Naive thymus-derived CD4-positive, alpha-beta T cell (primary cell): ENCODE measurements at places on chromosomes 7 and 10.

GRCh38 chr10:100746784-100747455 lies 1.5 kb downstream of the PAX2 start:
- DNase-seq, result no peak

DNA sequence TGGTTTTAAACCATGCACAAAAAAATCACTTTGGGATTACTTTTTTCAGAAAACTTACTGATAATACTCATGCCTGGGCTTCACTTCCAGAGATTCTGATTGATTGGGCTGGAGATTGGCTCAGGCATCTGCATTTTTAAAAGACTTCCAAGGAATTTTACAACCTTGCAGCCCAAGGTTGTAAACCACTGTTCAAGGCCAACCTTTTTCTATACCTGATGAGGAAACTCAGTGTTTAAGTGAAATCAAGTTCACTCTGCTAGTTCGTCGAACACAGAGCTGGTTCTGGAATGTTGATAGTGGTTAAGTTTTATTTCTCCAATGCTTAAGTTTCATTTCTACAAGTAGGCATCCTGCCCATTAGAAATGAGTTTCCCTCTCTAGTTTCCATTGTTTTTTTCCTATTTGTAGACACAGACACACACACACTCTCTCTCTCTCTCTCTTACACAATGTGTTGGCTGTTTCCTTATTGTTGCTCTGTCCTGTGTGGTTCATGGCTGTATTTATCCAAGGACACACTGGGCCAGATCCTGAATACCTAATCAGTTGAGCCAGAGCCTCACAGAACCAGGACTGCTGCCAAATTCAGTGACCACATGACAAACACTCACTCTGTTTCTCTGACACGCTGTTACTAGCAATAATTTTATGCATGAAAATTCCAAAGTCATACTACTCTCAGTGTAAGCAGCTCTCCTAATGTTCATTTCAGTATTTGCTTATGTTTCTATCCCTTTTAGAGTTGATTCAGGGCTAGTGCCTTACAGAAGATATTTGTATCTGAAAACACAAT lies 3.7 kb upstream of the IFIT1B start:
- DNase-seq, result no peak

GRCh38 chr7:87877366-87878040 lies 1.2 kb downstream of the DBF4 start:
- DNase-seq, result no peak

GRCh38 chr7:69630292-69630691 lies 32.0 kb downstream of the AUTS2 start:
- DNase-seq, result no peak

DNA sequence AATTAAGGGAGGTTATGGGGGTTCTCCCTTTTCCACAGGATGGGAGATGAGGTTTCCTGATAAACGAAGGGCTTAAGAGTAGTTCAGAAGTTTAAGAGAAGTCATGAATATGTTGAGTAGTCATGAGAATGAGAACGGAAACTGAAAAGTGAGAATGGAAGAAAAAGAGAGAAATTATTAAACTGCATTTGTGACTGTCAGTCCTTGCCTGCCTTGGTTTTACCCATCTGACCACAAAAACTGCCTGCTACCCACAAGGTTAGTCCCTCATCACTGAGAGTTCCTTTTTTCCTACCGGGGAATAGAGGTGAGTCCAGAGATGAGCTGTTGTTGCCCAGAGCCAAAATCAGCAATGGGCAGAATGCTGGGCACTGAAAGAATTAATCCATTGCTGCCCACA lies 174.1 kb upstream of the BET1 start:
- DNase-seq, result no peak

DNA sequence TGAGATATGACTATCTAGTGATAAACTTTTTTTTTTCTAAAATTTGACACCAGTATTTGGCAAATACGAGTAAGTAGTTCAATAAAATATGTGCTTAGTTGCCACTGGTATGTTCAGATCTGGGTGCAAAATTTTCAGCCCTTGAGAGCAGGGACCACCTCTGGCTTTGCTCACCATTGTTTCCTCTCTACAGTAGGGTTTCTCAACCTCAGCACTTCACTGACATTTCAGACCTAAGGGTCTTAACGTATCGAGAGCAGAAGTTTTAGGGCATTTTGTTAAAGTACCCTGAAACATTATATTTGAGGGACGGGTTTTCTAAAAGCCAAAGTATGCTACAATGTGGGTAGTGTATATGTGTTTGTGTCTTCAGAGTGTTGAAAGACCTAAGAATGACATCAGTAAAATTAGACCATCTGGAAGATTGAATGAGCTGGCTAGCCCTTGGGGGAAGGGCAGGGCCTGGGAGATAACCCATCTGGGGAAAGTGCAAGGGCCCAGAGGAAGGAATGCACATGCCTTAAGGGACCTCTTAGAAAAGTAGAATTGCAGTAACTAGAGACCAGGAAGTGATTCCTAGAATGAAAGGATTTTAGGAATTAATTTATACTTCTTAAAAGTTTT lies 11.8 kb downstream of the BZW2 start:
- no peak for DNase-seq

- no peak for DNase-seq
Measured at GRCh38 chr7:68155676-68156075, 1159.0 kb downstream of the TYW1 start.

DNA sequence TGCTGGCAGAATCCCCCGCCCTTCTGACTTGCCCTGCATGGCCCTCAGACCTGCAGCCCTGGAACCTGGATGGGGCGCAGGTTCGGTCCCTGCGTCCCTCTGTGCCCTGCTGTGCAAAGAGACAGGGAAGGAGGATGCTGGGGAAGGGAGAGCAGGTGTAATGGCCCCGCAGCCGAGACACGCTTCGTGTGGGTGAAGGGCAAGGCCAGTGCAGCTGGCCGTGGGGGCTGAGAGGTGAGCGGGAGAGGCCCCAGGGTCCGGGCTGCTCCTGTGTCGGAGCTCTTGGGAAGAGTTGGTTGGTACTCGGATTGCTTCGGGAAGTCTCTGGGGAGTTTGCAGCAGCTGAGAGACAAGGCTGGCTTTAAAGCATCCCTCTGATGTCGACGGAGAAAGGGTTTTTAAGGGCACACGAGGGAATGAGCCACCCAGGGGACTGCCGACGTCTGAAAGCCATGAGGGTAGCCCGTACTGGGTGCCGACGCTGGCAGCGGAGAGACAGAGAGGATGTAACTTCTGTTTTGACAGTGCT lies 6.5 kb downstream of the ELFN1 start:
- no peak for DNase-seq

GRCh38 chr7:33928986-33929385 lies 23.6 kb downstream of the BMPER start:
- no peak for DNase-seq

- DNase-seq, result no peak
Measured at GRCh38 chr10:24816868-24817396, 93.2 kb upstream of the ARHGAP21 start.

- no peak for DNase-seq
Measured at GRCh38 chr10:11794566-11794965, 28.6 kb upstream of the PROSER2 start.

DNA sequence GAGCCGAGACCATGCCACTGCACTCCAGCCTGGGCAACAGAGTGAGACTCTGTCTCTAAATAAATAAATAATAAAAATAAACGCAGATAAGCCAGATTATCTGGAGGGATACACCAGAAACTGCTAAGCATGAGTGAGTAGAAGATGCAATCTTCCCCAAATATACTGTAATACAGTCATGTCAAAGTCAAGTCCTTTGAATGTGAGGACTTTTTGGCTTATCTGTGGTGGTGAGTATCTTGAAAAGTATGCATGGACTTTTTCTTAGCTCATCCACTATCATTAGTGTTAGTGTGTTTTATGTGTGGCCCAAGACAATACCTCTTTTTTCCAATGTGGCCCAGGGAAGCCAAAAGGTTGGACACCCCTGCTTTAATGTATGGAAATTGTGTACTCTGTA lies 44.7 kb upstream of the PITRM1 start:
- no peak for DNase-seq

DNA sequence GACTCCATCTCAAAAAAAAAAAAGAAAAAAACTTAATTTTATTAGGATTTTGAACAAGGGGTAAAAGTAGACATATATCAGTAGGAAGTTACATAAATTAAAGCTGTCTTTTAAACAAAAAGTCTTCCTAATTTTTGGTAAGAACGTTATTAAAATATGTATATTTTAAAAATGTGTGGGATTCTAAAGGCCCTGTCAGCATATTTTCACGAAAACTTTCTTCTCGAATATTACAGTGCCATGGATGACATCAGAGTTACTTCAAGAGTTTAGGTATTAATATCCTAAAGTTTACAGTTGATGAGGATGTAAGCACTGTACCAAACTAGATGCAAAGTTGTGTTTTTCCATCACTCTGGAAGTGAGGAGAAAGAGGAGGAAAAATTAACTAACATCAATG lies 820.8 kb downstream of the PCDH15 start:
- no peak for DNase-seq

DNA sequence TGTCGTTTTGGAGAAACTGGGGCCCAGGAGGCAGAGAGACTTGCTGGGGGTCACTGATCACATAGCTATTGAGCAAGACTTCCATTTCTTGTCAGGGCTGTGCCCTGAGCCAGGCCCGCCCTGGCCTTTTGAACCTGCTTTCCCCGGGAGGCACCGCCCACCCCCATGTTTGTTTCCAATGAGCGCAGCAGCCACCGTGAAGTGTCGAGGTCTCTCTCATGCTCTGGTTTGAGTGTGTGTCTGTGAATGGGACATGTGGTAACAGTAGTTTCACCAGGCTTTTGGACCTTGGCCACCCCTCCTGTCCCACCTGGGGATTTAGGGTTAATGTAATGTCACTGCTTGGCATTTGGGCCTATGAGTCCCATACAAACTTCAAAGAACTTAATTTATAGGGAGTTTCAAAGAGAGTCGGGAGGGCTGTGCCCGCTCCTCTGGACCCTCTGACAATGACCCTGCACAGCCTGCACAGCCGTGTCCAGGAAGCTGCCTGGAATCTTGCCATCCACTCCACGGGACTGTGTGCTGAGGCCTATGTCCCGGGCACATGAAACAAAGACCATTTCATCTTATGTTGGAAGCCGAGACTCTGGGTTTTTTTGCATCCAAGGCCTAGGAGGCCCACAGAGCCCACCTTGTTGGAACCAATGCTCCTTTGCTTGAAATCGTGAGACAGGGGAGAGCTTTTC lies 6.3 kb downstream of the PRF1 start:
- DNase-seq, result no peak

- DNase-seq, result peak; percentile 98
Measured at GRCh38 chr10:72297281-72297804, 23.6 kb downstream of the DDIT4 start.

DNA sequence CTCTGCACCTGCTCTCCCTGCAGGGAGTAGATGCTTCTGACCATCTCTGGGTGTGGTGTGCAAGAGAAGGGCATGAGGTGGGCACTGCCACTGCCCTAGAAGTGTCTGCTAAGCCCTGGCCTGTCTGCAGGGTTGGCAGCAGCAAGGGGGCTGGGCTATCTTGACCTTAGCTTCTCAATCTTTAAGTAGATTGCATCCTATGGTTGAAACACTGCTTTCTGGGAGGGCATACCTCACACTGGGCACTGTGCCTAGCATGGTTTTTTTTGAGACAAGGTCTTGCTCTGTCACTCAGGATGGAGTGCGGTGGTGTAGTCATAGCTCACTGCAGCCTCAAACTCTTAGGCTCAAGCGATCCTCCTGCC lies 54.9 kb downstream of the CLIP2 start:
- no peak for DNase-seq

GRCh38 chr7:30285067-30285535 lies 704 bp downstream of the ZNRF2 start:
- DNase-seq, result no peak

- DNase-seq, result no peak
Measured at GRCh38 chr7:151157645-151158329, 9.7 kb downstream of the GBX1 start.

- no peak for DNase-seq
Measured at GRCh38 chr10:75682649-75683557, 251.5 kb downstream of the LRMDA start.

GRCh38 chr7:107854989-107855388 lies 36.0 kb upstream of the DLD start:
- DNase-seq, result no peak

GRCh38 chr7:95209788-95210187 lies 114.5 kb downstream of the PON1 start:
- no peak for DNase-seq

DNA sequence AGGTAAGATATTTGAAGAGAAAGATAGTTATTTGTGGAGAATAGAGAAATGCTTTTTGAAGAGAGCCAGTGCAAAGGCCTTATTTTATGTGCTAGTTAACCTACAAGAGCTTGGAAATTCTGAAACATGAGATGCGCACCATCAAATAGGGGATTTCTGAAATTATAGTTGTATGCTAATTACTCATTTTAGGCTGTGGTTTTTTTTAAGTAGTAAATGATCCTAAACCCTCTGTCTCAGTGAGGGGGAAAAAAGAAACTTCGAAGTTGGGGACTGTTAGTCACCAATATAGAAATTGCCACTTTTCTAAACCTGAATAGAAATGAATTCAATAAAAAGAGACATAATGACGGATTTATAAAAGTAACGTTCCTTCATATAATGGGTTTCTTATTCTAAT lies 119.3 kb upstream of the MDFIC start:
- no peak for DNase-seq

DNA sequence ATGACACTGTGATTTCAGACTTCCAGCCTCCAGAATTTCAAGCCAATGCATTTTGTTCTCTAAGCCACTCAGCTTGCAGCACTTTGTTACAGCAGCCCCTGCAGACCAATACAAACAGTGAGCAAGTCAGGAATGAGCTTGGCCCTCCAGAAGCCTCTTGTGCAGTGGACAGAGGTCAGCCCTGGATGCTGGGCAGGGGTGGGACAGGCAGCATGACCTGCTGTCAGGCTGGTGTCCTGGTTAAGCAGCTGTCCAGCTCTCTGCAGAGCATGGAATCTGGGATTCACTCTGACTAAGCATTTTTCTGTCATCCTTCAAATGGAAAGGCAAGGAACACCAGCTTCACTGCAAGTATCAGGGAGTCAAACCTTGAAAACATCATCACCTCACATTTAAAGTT lies 85.5 kb upstream of the GDF10 start:
- DNase-seq, result no peak
